ENCODE measurements at places on chromosomes 12 and 14. TPM values are rescaled to one million over a fixed set of nuclear protein-coding genes. Genes with fewer than 3 reads are reported as not detected.
A peak's percentile ranks its signal among the peaks of the same experiment; 100 is the strongest.

DNA sequence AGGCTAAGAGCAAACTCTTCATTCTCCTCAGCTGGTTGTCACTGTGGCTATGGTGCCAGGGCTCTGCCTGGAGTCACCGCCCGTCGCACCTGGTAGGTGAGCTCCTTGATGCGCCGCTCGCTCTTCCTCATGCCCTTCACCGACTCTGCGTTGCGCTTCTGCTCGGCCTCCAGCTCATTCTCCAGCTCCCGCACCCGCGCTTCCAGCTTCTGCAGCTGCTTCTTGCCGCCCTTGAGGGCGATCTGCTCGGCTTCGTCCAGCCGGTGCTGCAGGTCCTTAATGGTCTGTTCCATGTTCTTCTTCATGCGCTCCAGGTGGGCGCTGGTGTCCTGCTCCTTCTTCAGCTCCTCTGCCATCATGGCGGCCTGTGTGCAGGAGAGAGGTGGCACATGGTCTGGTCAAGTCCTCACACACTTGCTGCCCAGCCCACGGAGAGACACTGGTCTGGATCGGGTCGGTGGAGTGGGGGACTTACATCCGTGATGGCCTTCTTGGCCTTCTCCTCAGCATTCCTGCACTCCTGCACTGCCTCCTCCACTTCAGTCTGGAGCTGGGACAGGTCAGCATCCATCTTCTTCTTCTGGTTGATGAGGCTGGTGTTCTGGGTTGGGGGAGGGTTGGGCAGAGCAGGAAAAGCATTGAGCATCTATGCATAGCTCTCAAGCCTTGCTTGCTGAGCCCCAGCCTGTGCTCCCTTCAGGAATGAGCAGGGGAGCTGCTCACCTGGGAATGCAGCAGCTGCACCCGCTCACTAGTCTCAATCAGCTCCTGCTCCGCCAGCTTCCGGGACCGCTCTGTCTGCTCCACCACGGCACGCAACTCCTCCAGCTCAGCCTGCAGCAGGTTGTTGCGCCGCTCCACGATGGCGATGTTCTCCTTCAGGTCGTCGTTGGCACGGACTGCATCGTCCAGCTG is 7.1 kb upstream of the MYH6 start:
- DNase-seq = no peak

DNA sequence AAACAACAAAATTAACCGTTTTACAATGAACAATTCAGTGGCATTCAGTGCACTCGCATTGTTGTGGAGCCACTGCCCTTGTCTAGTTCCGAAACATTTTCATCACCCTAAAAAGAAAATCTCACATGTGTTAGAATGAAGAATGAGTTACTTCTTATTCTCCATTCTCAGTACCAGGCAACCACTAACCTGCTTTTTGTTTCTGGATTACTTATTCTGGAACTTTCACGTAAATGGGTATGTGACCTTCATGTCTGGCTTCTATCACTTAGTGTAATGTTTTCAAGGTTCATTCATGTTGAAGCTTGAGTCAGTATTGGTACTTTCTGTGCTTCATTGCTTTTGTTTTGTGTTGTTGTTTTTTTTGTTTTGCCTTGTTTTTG is 15.6 kb downstream of the RCOR1 start:
- DNase-seq = no peak

- DNase-seq = no peak
Measured at GRCh38 chr12:90262251-90262650, 553.6 kb upstream of the ATP2B1 start.

- no peak for DNase-seq
Measured at GRCh38 chr12:5220835-5221234, 177.2 kb downstream of the KCNA5 start.

DNA sequence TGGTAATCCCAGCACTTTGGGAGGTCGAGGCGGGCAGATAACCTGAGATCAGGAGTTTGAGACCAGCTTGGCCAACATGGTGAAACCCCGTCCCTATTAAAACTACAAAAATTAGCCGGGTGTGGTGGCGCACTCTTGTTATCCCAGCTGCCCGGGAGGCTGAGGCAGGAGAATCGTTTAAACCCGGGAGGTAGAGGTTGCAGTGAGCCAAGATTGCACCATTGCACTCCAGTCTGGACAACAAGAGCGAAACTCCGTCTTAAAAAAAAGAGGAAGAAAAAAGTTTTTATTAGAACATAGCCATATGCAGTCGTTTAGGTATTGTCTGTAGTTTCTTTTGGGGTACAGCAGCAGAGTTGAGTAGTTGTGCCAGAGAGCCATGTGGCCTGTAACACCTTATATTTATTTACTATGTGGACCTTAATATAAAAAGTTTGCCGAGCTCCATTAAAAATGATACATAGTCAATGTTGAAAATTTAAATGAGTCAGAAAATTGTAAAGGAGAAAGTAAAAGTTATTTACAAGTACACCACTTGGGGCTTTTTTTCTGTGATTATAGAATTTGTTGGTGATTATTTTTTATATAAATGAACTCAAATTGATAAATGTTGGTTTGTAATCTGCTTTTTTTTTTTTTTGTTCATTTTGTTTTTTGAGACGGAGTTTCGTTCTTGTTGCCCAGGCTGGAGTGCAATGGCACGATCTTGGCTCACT is 2.2 kb downstream of the ADIPOR2 start:
- no peak for DNase-seq

DNA sequence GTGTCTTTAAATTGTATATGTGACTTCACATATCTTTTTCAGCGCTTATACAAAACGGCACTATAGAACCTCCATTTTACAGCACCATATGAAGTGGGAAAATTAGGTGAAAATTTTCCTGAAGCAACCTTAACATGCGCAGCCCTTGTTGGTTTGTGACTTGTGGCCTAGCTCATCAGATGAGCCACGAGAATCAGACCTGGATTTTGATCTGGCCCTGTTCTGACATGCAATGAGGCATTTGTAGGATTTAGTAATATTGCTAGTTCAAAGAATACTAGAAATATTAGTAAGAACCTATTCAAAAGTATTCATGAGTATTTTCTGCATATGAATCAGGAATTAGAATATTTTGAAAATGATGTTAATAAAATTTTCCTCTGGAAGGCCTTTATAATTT is 2.9 kb downstream of the CDKN1B start:
- DNase-seq = peak; percentile 14

- DNase-seq = no peak
Measured at GRCh38 chr12:63042646-63043045, 107.7 kb upstream of the PPM1H start.

DNA sequence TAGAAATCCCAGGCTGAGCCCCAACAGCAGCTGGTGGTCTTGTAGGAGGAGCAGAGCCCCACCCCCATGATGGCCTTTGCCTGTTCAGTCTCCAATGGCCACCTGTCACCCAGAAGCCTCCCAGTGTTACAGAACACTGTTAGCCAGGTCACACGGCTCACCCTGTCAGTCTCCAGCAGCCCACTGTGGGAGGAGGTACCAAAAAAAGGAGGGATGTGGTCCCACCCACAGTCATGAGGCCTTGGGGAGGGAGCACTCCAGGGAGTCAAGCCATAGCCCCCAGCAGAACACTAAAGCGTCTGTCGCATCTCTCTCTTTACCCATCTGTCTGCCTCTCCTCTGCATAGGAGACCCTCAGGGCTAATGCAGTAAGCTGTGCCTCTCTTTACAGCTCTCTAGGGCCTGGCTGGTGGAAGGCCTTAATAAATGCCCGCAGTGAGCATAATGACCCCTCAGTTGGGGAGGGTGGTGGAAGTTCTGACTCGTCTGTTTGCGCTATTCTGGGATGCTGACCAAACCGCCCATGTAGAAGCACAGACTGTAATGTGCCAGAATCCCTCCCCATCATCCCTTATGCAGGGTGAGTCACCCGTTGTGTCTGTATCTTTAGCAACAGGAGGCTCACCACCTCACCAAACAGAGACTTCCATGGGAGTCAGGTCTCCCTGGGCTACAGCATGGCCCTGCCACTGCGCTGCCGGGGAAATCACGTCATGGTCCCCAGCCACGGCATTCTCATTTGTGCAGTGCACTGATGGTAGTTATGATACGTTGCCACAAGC is 14.6 kb downstream of the C14orf132 start:
- peak; percentile 100 for DNase-seq

- peak; percentile 98 for DNase-seq
Measured at GRCh38 chr12:26274441-26275312, 79.3 kb downstream of the SSPN start.

DNA sequence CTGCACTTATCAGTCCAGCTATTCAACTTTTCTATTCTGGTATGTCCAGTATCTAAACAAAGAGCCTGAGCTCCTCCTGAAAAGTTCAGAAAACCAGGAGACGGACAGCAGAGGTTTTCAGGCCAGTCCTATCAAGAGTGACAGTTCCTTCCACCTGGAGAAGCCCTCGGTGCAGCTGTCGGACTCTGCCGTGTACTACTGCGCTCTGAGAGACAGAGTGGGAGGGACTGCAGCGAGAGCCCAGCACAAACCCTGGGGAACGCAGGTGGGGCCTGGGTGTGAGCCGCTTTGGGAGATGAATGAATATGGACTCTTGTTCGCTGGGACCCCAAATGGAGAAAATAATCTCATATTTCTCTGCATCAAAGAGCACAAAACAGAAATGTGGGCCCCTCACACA is 329.8 kb upstream of the OR4E1 start:
- no peak for DNase-seq

GRCh38 chr12:91877022-91877421 is 268.6 kb downstream of the BTG1 start:
- DNase-seq = peak; percentile 16

GRCh38 chr12:16600525-16600924 is 5.4 kb downstream of the LMO3 start:
- no peak for DNase-seq

DNA sequence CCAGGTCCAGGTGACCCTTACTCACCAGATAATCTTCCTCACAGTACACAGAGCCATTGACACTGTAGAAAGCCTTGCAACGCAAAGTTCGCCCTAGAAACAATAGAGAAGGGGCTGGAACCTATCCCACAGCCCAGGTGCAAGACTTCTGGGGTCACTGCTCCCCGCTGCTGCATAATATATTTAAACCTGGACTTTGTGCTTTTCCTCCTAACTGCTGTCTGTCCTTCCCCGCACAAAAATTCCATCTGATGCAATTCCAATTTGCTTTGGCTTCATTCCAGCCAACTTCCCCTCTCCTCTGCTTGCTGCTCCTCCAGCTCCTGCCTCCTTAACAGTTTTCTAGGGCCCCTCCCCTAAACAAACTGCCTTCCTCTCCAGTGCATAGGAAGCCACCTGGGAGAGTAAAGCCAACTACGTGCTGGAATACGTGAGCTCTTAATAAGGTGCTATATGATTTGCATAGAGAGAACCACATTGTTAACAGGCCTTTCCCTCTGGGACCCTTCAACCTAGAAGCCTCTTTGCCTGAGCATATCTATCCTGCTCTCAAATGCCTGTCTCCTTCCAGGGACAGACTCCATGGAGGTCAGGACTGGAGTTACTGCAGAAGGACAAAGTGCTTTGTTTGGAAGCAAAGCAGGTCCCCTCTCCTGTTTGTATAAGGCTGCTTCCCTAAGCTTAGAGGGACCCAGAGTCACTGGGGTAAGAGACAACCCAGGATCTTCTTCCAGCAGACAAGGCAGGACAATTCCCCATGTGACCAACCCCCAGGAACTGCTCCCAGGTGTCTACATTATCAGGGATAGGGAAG is 5.5 kb downstream of the AJUBA start:
- DNase-seq = peak; percentile 64

DNA sequence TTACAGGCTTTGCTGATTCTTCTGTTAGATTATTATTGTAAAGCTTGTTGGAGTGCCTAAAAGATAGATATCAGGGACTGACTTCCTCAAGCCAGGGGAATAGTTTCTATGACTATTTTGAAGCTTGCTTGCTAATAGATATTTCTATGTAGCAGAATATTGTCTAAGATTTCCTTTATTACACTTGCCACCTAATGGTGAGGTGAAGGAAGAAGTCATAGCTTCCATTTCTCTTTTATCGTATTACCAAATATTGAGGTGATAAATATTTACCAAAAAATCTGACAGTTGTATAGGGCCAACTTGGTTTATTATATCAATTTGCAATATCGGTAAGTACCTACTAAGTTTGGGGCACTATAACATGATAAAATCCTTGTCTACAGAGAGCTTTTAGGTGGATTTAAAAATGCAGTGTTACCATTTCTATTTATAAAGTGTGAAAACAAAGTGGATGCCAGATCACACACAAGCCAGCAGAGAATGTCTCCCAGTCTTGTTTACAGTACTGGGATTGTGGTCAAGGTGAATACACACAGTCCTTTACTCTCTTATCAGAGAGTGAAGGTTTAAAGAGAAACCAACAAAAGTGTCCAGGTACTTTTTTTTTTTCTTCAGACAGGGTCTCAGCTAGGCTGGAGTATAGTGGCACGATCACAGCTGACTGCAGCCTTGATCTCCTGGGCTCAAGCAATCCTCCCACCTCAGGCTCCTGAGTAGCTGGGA is 137.9 kb downstream of the IGF1 start:
- no peak for DNase-seq

GRCh38 chr12:54162741-54163140 is 26.0 kb downstream of the SMUG1 start:
- DNase-seq = no peak

- DNase-seq = no peak
Measured at GRCh38 chr12:69062621-69063237, 129.8 kb upstream of the CPM start.

DNA sequence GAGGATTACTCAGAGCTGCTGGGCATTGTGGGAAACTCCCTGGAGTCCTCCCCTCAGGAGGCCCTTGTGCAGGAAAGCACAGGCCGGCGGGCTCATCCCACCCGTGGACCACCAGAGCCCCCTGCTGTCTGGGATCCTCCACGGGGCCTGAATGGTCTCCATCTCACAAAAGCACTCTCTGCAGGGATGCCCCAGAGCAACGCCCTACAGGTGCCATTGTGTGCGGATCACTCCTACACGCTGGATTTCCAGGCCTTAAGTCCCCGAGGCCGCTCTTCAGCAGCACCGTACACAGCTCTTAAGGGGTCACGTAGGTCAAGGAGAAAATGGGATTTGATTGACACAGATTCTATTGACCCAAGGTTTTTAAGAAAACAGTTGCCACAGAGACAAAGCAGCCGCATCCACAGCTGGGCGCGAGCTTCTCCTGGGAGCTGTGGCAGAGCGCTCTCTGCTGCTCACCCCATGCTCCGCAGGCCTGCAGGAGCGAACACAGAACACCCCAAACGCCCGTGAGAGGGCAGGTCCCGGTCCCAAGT is 36.7 kb upstream of the RIMBP2 start:
- no peak for DNase-seq

GRCh38 chr12:42780671-42781070 is 191.1 kb upstream of the PRICKLE1 start:
- DNase-seq = no peak

DNA sequence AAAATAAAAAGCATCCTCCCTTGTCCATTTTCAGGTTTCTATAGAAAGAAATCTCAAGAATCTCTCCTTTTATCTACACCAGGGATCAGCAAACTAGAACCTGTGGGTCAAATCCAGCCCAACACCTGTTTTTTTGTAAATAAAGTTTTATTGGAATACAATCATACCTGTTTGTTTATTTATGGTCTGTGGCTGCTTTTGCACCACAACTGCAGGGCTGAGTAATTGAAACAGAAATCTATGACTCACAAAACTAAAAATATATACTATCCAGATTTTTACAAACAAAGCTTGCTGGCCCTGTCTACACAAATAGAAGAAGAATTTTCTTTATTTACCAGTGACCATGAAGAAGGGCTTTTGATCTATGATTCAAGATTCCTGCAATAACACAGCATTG is 95.1 kb upstream of the COCH start:
- peak; percentile 24 for DNase-seq

- DNase-seq = no peak
Measured at GRCh38 chr14:72879431-72879830, 14.5 kb downstream of the DPF3 start.

LLPH gene
- 6.7 TPM for total RNA-seq

SLC22A17 gene
- total RNA-seq = 23.1 TPM

KRT7 gene
- total RNA-seq = 3.5 TPM

OVCH1 gene
- 0.51 TPM for total RNA-seq

GPATCH2L gene
- total RNA-seq = 36.2 TPM

HPD gene
- total RNA-seq = 0.26 TPM

TDG gene
- total RNA-seq = 18.8 TPM
